ENCODE measurements at places on chromosomes 13 and 19.

DNA sequence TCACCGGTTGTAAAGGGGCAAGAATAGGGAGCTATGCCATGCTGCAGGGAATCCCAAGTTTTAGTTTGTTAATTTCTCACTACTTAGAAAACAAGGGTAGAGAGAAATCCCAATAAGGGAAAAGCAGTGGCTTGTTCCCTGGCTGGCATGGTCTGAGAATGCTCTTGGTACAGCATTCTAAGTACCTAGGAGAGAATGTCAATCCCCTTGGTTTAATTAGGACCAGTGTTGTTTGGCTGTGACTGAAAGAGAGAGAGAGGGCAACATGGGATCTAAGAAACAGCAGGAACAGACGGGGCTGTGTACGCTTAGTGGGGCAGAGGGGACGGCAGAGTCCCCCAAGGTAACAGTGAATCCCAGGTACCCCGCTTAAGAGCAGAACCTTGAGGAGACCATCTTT is 228.8 kb downstream of the PCDH9 start:
- DNase-seq, result no peak

DNA sequence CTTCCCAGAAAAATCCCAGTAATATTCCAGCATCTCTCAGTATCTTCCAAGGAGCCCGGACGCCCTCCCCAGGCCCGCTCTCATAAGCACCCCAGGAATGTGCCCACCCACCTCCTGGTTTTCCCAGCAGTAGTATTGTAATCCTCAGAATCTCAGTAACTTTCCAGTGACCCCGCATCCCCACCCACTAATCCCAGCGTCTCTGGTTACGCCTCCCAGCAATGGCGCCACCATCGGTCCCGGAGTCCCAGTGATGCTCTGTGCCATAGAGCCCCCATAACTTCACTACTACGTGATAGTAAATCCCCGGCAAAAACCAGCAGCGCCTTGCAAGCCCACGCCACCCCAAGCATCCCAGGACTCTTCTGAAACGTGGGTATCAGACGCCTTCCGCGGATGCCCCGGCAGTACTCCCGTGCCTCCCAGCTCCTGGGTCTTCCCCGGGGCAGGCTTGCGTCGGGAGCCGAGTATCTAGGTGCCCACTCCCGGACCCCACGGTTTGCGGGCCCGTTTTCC is 928 bp upstream of the PNPLA6 start:
- no peak for DNase-seq

GRCh38 chr19:3518255-3518654 is 12.1 kb downstream of the FZR1 start:
- DNase-seq, result no peak

DNA sequence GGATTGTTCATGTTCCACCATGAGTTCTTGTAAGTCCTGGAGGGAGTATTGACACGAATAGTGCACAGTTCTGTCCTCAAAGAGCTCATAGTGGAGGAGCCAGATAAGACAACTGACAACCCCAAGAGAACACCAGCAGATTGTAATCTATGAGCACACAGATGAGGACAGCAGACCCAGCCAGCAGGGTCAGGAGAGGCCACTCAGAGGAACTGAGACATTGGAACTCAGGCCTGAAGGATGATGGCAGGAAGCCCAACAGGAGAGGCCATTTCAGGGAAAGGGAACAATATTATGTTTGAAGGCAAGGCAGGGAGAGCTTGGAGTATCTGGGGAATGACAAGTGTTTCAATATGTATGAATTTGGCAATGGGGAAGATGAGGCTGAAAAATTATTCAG is 63.7 kb upstream of the IPO5 start:
- DNase-seq, result no peak

GRCh38 chr13:40206241-40207000 is 460.0 kb downstream of the FOXO1 start:
- DNase-seq, result no peak

DNA sequence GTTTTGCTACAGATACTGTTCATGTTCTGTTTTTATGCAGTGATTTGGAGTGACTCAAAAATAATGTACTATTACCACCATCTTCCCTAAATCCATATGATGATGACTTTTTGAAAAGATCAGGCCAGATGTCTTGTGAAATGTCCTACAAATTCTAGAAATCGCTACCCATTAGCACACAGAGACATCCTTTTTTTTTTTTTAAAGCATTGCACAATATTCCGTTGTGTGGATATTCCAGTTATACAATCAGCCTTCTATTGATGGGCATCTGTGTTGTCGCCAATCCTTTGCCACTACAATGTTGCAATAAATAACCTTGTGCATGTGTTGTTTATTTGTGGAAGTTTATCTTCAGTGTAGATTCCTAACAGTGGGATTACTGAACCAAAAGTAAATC is 24.5 kb downstream of the ZDHHC20 start:
- DNase-seq, result no peak

DNA sequence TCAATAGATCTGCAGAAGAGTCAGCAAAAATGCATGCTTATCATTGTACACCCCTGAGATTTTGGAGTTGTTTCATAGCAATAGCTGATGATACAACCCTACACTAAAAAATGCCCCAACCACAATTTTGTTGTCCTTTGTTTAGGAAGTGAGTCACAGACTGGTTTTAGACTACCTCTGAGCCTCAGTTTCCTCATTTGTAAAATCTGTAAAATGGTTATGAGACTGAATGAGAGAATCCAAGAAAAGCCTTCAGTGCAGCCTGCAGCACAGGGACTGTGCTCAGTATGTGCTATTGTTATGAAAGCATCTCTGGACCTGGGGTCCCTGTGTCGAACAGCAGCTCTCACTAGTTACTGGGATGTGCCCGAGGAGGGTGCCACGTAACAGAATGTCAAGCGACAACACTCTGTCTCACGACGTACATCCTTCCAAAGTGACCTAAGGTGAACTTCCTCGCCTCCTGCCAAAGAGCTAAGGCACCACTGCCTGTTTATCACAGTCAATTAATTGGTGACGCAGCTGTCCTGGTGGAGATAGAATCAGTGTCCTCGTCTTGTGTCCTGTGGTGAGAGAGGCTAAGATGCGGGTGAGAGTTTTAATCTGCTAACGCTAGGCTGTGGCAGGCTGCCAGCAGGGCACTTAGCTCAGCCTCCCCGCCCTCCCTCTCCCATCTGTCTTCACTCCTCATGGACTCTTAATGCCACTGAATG is 18.1 kb downstream of the DHRS12 start:
- no peak for DNase-seq

DNA sequence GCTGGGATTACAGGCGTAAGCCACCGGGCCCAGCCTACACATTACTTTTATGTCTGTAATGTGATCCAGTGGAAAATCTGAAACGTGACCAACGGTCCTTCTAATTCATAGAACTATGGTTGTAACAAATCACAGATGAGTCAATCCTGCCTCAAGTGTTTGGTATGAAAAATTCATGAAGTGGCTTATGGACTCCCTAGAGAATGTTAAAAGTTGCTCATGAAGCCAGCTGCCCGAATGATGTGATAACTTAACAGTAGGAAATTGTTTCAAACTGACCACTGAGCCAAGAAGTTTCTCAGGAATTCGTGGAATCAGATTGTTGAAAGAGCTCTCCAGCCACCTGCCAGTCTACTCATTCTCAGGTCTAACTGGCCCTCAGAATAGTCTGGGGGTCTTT is 59.4 kb upstream of the FARP1 start:
- no peak for DNase-seq

DNA sequence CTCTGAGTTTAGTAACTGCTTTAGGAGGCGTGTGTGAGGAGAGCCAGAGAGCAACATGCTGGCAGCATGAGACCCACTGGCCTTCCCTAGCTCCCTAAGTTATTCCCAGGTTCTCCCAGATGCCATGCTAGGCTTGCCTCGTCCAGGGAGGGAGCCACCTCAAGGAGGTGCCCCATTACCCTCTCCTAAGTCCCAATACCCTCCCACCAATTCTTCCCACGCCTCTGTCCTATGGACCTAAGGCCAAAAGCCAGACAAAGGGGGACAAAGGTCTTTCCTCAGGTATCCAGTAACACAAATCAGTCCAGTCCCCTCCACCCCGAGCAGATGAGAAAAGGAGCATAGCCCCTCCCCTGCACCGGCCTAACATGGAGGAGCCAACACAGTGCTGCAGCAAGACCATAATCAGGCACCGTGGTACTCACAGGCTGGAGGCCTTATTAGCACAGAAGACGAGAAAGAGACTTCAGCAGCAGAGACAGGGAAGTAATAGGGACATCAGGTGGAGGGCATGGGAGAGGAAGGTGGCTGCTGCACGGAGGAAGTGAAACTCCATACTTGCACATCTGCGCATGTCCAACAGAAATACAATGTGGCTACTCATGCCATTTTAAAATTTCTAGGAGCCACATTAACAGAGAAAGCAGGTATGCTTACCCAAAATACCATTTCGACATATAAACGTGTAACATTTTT is 46.3 kb downstream of the BRD4 start:
- DNase-seq, result no peak

- DNase-seq, result no peak
Measured at GRCh38 chr13:112818040-112818697, 128.3 kb downstream of the ATP11A start.

DNA sequence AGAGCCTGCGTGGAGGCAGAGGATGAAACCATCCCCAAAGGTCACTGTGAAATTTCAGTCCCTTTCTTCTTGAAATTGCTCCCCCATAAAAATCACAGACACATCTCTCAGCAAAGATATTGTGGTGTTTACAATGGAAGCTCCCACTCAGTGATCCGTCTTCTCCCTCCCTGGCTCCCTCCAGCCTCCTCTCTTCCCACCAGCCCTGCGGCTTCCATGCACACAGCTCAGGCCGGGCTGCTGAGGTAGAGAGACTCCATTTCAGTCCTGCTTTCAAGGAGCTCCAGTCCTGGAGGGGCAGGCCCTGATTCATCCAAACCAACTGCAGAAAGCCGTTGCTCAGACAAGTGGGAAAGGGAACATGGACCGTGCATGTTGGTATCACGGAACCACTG is 24.0 kb upstream of the MIER2 start:
- DNase-seq, result no peak

GRCh38 chr13:109344552-109345157 is 441.7 kb downstream of the IRS2 start:
- DNase-seq, result no peak

- DNase-seq, result no peak
Measured at GRCh38 chr19:57914531-57914930, 1.9 kb downstream of the ZNF417 start.

DNA sequence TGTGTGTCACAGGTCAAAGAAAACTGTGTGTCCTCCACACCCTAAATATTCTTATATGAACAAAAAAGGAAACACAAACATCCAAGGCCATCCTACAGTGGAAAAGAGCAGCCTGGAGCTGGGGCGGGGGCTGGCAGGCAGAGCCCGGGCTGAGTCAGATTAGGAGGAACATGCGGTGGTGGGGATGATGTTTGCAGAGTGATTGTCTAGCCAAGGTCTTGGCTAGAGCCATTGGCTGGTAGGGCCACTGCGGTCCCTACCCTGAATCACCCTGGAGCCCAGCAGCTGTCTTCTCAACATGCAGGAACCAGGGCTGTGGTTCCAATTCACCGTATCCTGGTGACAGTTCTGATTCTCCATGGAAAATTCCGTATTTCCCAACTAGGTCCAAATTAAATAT is 439.5 kb downstream of the FGF9 start:
- no peak for DNase-seq

- no peak for DNase-seq
Measured at GRCh38 chr19:39365531-39365930, 23.3 kb downstream of the SAMD4B start.

DNA sequence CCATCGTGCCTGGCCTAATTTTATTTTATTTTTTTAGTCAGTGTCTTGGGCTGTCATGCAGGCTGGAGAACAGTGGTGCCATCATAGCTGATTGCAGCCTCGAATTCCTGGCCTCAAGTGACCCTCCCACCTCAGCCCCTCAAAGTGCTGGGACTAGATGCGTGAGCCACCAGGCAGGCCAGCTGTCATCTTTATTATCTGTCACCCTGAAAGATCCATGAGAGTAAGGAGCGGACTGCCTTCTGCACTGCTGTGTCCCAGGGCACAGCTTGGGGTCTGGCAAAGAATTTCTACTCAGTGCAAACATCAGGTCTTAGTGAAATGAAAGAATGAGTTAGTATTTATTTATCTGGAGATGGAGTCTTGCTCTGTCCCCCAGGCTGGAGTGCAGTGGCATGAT is 9.5 kb upstream of the TLE5 start:
- no peak for DNase-seq

GRCh38 chr19:10809651-10810285 is 26.2 kb downstream of the TMED1 start:
- no peak for DNase-seq

GRCh38 chr19:45613926-45614725 is 12.1 kb upstream of the GPR4 start:
- no peak for DNase-seq

DNA sequence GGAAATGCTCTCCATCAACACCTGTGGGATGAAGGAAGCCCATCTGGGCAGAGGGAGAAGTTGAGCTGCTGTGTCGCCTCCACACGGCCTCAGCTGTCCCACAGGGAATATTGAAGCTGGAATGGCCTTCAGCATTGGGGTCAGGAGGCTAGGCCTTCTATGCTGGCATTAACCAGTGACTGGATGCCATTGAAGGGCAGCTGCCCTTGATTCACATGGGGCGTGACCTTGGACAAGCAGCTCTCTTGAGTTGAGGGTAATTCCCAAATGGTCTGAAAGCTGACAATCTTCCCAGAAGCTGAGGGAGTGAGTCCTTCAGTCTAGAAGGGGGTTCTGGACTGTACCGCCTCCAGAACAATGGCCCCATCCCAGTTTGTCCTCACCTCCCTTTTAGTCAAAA is 6.7 kb downstream of the BCL3 start:
- DNase-seq, result no peak

GRCh38 chr13:105341758-105342157 is 1193.7 kb downstream of the EFNB2 start:
- no peak for DNase-seq

DNA sequence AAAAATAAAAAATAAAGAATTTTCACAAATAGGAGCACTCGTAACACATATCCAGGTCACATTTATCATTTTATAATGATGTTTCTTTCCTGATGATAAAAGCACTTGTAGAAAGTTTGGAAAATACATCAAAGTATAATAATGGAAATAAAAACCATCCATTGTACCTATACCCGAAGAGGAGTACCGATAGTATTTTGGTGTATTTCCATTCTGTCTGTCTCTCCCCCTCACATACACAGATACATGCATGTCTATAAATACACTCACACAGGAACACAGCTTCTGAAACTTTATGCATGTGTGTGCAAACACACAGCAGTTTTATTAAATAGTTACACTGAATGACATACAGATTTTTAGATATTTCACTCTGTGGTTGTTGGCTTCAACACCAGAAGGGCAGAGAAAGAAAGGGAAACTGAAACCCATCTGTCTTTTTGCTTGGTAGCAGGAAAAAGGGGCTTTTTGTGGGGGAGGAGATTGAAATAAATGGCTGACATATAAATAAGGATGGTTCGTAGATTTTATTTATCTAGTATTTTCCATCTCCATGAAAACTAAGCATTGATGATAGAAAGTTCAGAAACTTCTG is 114.8 kb downstream of the LRCH1 start:
- no peak for DNase-seq
